Head of caudate nucleus (tissue), 42 donors: ENCODE measurements at places on chromosomes 1 and 21.

DNA sequence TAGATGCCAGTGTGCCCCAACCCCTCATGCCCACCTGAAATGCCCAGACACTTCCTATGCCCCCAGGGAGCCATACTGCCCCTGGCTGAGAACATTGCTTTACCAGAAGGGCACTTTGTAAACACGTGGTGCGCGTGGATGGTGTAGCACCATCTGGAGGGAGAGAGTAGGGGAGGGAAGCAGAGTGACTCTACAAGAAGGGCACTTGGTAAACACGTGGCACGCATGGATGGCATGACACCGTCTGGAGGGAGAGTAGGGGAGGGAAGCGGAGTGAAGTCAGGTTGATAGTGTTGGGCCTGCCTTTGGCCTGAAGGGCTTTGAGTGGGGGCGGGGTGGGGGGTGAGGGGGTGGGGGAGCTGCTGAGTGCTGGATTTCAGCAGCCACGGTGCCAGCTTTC lies 324.0 kb upstream of the VAMP3 start:
- DNase-seq = no peak

DNA sequence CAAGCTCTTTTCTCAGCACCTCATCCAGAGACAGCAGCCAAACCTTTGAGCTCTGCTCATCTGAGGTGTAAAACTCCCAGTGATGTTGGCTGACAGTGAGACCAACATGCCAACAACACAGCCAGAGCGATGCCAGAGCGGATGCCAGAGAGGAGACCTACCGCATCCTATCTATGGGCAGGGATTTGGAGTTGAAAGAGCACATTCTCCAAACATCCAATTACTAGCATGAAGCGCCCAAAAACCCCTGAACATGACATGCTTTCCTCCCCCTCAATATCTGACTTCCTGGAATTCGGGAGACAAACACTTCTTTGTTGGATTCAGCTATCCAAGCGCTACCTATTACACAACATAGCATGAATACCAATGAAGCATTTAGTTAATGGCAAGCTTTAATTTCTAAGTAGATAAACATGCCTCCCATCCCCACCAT lies 23.1 kb upstream of the PAXBP1 start:
- DNase-seq = no peak

- no peak for DNase-seq
Measured at GRCh38 chr1:91011726-91012125, 10.1 kb downstream of the ZNF644 start.

DNA sequence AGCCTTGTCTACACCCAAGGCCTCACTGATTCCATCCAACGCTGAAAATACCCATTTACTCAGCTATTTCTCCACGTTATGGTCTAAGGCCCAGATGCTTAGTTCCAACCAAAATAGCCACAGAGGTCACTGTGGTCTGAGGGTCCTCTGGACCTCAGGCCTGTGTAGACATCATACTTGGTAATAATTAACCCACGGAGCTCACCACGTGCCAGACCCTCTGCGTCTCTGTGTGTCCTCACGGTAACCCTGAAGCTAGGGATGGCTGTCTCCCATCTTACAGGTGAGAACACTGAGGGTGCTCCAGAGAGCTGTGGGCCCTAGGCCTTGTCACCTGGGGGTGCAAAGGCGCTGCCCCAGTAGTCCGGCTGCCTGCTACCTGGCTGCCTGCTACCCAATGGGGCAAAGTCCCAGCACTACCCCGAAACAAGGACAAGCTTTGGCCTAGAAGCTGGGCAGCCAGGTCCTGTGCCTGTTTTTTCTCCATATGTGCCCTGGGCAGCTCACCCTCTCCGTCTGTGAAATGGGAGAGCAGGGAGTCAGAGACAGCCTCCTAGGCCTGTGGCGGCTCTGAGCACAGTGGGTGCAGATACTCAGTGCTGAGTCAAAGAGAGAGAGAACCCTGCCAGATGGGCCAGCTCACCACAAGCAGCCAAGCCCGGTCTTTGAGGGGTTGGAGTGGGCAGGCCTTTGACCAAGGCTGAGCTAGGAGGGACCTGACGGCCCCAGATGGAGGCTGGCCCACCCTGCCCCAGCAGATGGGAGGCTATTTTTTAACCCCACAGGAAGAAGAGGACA lies 17.0 kb upstream of the RUNX3 start:
- no peak for DNase-seq

DNA sequence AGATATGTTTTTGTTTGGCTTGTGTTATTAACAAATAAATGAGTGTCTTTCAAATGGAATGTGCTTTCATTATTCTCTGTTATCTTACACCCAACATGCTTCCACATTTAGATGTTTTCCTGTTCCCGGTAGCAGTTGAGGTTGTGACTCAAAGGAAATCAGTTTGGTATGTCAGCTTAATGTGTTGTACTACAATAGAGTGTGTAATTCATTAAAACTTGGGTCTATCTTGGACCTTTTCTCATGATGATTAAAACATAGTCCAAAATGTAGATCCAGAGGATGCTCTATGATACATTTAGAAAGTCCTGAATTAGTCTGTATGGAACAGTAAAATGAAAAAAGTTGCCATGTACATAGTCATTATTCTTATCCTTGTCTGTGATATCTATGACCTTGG lies 26.7 kb downstream of the RTCA start:
- no peak for DNase-seq

DNA sequence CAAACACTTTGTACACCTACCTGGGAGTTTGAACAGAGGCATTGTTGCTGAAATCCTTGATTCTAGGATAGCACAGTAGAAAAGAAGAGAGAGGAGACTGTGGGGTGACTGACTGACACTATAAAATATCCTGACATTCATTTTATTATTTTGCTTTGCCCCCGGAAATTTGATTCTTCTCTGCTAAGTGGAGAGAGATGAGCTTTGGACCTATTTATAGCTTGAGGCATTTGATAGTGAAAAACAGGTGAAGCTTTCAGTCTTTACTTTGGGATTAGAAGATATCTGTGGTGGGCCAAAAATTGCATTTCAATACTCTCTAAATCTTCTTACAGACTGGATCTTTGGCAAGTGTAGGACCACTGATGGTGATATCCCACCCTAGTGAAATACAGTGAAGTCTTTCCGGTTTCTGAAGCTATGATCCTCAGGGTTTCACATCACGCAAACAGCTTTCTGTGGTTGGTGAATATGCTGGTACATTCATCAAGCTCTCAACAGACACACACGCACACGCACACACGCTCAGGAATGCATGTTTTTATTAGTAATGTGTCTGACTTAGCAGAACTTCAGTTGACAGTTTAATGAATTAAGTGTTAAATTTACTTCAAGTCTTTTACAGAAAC lies at the start of gene AMPD1:
Gene AMPD1, minus strand, starts transcription at position 117 of the 629 bp plus-strand sequence. Its CDS starts 75 bp downstream, at position 42.
- DNase-seq = no peak

DNA sequence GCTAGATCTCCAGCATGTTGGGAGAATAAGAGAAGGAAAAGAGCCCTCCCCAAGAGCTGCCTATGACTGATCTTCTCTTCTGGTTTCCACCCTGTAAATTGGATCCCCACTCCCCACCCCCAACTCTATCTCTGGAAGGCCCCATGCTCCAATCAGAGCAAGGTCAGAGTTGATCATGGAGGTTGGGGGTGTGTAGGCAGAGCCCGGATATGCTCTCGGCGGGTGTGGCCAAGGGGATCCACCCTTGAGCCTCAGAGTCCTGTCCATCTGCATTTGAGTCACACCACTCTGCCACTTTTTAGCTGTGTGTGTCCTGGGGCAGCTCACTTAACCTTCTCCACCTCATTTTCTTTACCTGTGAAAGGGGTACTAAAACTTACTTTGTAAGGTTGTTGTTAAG lies 79.5 kb downstream of the NAV1 start:
- DNase-seq = no peak

GRCh38 chr1:205262731-205263171 lies 35.0 kb downstream of the TMCC2 start:
- no peak for DNase-seq

- no peak for DNase-seq
Measured at GRCh38 chr1:213623064-213623581, 364.6 kb upstream of the PROX1 start.

GRCh38 chr21:27329255-27329851 lies 362.5 kb upstream of the ADAMTS5 start:
- no peak for DNase-seq

DNA sequence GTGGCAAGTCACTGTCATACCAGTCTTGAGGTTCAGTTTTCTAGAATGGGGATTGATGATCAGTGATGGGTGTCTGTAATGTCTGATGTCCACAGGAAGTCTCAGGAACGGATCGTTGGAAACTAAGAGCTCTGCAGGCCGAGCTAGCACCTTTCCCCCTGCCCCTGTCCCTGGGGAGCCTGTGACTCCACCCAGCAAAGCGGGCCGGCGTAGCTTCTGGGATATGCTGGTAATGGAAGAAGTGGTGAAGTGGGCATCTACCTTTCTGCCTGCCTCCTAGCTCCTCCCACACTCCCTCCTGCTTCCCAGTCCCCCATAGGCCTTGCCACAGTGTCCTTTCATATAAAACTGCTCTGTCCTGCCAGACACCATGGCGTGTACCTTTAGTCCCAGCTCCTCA lies 13.4 kb downstream of the HYI start:
- no peak for DNase-seq

GRCh38 chr1:86448670-86449069 lies 20.1 kb upstream of the CLCA1 start:
- no peak for DNase-seq

DNA sequence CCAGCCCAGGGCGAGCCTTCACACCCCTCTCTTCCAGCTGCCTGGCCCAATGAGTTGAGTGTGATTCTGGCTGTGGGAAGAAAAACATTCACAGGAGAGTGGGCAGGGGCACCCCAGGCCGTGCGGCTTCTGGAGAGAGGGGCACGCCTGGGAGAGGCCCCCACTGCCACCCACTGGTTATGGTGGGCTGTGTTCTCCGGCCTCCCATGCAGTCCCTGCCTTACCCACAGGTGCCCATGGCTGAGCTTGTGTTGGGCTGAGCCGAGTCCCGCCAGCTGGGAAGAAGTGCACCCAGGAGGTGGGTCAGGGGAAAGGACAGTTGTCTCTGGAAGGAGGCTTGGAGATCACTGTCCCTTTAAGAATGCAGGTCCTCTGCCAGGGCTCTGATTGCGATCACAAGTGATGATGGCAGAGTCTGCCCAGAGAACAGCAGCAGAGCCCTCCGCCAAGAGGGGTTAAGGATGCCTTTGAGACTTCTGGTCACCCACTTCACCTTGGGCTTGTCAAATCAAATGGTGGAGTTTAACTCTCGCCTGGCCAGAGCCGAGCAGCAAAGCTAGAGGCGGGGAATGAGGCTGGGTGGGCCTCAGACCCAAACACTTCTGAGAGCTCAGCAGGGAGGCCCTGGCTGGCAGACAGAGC lies 124.7 kb upstream of the ARHGEF16 start:
- no peak for DNase-seq

DNA sequence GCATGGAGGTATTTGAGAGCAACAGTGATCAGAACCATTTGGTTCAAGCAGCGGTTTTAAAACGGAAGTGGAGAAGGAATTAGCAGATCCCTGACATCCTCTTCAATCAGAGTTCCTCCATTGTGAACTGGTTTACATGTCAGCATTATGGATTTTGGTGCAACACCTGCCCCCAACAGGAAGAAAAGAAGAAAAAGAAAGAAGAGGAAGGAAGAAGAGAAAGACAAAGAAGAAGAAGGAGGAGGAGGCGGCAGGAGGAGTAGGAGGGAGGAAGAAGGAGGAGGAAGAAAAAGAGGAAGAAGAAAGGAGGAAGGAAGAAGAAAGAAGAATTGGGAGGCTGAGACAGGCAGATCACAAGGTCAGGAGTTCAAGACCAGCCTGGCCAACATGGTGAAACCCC lies 17.4 kb downstream of the NDUFS5 start:
- DNase-seq = no peak

GRCh38 chr1:30840904-30841598 lies 67.5 kb downstream of the SDC3 start:
- DNase-seq = no peak

DNA sequence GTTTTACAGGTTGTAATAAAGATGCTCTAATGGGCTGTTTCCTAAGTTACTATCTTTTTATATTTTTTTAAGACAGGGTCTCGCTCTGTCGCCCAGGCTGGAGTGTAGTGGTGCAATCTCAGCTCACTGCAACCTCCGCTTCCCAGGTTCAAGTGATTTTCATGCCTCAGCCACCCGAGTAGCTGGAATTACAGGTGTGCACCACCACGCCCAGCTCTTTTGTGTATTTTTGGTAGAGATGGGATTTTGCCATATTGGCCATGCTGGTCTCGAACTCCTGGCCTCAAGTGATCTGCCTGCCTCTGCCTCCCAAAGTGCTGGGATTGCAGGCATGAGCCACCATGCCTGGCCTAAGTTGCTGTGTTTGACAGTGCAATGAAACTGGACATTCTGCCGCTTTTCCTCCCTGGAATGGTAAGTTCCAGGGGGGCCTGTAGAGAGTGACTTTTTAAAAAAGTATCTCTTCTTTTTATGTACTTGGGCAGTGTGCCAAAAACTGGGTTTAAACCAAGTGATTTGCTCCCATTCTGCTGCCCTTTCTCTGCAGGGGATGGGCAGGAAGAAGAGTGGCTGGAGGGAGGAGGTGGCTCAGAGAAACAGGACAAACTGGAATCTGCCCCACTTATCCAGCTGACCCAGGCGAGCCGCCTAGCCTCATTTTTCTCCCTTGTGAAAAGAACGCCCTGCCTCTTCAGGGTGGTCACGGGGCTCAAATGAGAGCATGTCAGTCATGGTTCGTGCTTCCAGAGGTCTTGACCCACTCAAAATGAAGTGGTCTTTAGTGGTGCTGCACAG lies 2.3 kb downstream of the SLC37A1 start:
- no peak for DNase-seq

- peak; percentile 13 for DNase-seq
Measured at GRCh38 chr21:16241479-16241963, 511.7 kb downstream of the USP25 start.

DNA sequence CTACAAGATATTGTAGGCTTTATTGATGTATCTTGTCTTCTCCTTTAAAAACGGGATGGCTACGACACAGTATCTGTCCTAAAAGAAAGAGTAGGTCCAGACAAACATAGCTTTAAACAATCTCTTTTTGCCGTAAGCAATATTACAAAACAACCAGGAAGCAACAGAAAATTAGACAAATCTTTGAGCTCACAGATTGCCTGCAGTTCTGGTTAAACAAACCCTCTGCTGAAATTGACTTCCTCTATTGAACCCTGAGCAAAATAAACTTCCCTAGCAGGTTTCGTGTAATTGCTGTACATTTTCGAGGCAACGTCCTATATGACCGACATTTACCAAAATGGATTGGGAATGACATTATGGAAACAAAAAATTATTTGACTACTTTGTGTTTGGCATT lies 50.6 kb downstream of the CHML start:
- no peak for DNase-seq
